ENCODE measurements at places on chromosomes 7 and 10.

GRCh38 chr7:159046300-159046699 is 98.4 kb downstream of the VIPR2 start:
- DNase-seq, result no peak

DNA sequence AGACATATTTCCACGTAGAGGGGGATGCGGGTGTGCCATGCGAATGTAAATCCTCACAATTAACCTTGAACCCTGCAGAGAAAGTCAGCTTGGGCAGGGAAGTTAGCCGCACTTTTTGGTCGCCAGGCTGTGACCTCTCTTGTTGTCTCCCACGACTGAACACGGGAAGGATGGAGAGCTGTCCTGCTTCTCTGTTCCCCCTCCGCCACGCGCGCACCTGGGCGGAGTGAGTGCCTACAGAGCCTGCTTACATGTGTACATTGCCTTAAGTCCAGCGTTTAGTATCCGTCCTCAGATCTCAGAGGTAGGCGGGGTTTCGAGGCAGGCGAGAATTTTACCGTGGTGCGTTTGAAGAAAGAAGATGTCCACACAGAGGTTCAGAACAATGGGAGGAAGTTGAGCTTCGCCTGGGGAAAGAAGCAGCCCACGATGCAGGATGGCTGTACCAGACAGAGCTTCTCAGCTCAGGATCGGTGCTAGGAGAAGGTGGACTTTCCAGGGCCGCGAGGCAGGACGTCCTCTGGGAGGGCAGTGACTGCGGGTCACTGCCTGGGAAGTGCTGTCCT is 482 bp upstream of the ERCC6 start:
- DNase-seq, result no peak

DNA sequence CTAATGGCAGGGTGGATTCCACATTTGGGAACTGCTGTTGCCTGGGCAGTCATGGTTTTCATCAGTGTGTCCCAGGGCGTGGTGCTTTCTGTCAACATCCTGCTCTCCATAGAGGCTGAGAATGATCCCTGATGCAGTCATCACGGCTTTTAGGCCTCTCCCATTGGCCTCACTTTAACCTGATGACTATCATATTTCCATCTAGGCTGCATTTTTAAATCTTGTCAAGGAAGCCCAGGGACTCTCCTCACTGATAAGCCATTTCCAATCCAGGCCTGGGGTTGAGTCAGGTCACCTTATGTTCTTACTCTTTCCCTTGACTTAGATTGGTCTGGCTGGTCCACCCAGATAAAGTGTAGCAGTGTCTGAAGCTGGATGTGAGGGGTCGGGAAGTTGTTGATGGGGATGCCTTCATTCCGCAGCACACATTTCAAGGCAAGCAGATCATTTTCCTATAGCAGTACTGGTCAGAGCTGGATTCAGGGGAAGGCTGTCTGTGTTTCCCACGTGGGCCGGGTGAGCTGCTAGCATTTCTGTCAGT is 177.0 kb downstream of the AUTS2 start:
- no peak for DNase-seq

- DNase-seq, result peak; percentile 92
These were observed 14.7 kb upstream of the MICALL2 start for GRCh38 chr7:1473864-1474512.

GRCh38 chr7:158856883-158857668 is 718 bp downstream of the DYNC2I1 start:
- no peak for DNase-seq

GRCh38 chr7:96727534-96728088 is 18.0 kb upstream of the SEM1 start:
- no peak for DNase-seq

DNA sequence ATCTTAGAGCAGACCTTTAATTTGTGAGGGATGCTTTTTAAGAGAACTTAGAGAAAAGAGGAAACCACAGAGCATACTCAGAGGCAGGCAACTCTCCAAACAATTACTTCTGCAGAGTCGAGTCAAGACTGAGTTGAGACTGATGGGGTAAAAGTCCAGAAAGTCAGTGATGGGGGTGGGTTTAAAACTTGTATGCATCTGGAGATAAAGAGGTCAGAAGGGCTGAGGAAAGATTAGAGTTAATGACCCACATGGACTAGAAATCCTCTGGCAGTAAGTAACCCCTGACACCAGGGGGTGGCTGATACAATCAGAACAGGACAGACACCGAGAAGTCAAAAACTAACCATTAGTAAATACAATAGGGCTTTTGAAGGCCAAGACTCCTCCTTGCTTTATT is 42.4 kb upstream of the SEPTIN7 start:
- no peak for DNase-seq

DNA sequence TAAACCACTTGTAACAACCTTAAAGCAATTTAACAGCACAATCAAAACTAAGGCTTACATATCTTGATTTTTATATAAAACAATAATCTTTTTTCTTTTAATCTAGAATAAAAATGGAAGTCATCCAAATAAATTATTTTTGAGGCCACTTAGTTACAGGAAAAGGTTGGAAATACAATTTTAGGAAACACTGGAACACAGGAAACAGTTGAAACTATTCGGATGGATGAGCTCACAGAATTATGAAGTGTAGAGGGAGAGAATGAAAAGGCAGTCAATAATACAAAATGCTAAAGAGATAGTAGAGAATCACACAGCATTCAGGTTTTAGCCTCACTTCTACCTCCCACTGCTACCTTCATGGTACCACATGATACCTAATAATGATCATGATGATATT is 124.2 kb downstream of the SEMA3D start:
- DNase-seq, result no peak

DNA sequence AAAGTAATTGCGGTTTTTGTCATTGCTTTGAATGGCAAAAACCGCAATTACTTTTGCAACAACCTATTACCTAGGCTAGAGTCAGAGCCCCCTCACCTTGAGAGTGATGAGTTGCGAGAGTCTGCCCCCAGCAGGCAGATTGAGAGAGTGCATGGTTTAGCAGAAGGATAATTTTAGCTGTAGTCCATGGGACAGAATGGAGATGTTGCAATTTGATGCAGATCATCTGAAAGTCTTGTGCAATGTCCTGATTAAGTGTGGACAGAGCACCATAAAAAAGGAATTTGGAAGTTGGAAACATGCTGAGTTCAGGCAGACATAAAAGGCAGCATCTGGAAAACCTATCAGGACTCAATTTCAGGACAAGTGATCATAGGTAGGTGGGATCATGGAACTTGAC is 48.7 kb downstream of the GPR141 start:
- peak; percentile 66 for DNase-seq

- no peak for DNase-seq
These were observed 29.8 kb downstream of the RSU1 start for GRCh38 chr10:16787361-16787791.

- no peak for DNase-seq
These were observed 80.2 kb downstream of the VWDE start for GRCh38 chr7:12323415-12323814.

- no peak for DNase-seq
These were observed 55.8 kb downstream of the TMEM26 start for GRCh38 chr10:61397175-61397986.

DNA sequence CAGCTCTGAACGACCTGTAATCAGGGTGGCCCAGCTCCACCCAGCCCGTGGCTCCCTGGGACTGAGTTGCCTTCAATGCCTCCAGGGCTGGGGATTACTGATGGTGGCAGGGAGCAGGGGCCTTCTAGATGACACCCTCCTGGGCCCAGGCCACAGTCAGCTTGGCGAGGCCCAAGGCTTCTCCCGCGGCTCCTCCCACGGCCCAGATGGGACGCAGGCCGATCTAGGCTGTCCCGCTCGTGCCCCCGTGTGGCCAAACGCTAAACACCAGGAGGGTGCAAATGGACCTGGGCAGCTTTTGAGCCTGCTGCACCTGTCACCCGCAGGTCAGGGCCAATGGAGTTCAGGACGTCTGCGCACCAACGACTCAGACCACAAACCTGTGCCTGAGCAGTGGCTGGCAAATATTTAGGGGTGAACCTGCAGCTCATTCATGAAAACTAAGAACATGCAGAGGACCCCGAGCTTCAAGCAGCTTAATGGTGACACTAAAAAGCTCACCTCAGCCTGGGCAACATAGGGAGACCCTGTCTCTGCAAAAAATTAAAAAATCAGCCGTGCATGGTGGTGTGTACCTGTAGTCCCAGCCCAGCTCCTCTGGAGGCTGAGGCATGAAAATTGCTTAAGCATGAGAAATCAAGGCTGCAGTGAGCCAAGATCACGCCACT is 43.2 kb downstream of the ASB13 start:
- DNase-seq, result peak; percentile 98

DNA sequence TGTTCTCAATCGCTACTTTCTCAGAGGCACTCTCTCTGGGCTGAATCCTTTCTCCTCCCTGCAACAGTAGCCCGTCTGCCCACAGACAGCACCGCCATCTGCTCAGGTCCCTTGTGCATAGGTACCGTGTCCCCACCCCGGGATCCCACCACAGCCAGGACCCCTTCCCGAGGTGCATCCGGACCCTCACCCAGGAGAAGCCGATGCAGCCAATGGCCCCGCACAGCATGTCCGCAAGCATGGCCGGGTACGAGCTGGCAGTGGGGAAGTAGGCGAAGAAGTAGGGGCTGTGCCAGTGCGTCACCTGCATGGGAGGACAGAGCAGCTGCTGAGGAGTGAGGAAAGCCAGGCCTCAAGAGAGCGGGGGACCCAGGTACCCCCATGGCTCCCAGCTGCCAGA is 25.5 kb downstream of the DDC start:
- DNase-seq, result no peak

GRCh38 chr7:142548978-142549377 is 200.3 kb upstream of the PRSS1 start:
- DNase-seq, result no peak

DNA sequence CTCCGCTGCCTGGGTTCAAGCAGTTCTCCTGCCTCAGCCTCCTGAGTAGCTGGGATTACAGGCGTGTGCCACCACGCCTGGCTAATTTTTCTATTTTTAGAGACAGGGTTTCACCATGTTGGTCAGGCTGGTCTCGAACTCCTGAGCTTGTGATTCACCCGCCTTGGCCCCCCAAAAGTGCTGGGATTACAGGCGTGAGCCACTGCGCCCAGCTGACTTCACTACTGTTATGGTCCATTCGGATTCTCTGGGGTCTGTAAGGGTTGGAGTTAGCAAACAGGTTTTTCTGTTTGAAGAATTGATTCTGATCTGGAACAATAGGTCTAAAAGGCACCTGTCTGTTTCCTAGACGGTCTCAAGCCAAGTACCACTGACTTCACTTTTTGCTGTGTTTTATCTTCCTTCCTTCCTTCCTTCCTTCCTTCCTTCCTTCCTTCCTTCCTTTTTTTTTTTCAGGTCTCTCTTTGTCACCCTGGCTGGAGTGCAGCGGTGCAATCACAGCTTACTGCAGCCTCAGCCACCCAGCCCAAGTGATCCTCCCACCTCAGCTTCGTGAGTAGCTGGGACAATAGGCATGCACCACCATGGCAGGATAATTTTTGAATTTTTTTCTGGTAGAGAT is 192.2 kb downstream of the CAMK1D start:
- no peak for DNase-seq

DNA sequence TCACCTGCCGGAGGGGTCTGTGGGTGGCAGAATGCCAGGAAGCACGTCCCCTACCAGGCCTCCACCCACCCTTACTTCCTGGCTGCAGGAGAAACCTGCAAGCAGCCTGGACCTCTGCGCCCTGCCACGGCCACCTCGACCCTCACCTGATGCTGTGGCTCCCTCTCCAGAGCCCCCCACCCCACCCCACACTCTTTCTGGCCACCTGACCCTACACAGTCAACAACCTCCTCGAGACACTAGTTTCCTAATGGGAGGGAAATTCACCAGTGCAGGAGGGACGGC is 91.3 kb downstream of the PRKAG2 start:
- peak; percentile 34 for DNase-seq

- DNase-seq, result no peak
These were observed 69.1 kb downstream of the MEST start for GRCh38 chr7:130560972-130561371.

GRCh38 chr10:33760056-33760943 is 425.8 kb upstream of the NRP1 start:
- DNase-seq, result no peak

GRCh38 chr10:122140941-122141623 is 130.0 kb upstream of the BTBD16 start:
- DNase-seq, result peak; percentile 95

DNA sequence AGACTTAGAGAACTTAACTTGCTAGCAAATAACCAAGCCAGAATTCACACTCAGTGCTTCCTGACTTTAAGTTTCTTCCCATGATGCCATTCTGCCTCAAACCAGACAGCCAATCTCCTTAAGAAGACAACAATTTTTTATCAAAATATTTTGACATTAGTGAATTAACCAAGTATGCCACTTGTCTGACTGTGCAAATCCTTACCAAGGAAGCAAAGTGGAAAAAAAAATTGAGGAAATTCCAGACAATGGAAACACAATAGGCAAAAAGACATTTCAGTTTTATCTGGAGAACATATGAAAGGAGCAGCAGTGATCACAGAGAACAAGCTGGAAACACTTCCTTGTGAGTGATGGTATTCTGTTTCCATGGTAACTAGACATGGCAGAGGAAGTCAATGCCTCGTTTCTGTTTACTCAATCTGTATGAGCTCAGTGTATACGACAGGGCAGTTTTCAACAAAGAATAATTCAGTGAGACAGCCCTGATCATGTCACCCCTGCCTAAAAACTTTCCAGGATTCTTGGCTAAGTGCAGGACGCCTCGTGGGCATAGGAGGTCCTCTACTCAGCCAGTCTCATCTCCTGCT is 114.2 kb downstream of the DYNC1I1 start:
- no peak for DNase-seq

- no peak for DNase-seq
These were observed 88.1 kb upstream of the DNAAF5 start for GRCh38 chr7:638256-639011.

- DNase-seq, result no peak
These were observed 17.2 kb upstream of the CROT start for GRCh38 chr7:87328281-87328680.

DNA sequence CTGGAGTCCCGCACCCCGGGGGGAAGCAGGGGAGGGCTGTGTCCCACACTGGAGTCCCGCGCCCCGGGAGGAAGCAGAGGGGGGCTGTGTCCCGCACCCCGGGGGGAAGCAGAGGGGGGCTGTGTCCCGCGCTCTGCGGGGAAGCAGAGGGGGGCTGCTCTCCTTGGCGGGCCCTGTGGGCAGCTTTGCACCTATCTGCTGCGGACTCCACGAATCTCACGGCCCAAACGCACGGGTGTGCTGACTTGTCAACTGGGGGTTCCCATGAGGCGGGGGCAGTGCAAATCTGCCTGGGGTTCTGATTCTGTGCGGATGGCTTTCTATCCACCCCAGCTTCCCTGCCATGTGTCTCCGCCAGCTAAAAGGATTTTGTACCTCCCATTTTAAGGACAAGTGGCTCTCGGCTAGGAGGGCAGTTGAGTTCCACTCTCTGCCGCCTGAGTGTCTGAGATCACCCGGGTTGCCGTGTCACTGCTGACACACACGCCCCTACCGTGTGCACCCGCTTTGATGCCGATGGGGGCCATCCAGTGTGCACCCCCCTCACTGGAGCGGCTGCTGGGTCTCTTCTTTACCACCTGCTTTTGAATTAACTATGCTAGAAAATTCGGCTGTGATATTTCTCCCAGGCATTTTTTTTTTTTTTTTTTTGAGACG is 20.5 kb downstream of the GPER1 start:
- peak; percentile 14 for DNase-seq

- DNase-seq, result no peak
These were observed 66.7 kb upstream of the FAM20C start for GRCh38 chr7:125661-126060.

- DNase-seq, result peak; percentile 87
These were observed 95.8 kb upstream of the CACUL1 start for GRCh38 chr10:118850418-118851061.

- DNase-seq, result no peak
These were observed 104.5 kb downstream of the GRID1 start for GRCh38 chr10:86261941-86262687.

- DNase-seq, result peak; percentile 67
These were observed 136.3 kb downstream of the KCNMA1 start for GRCh38 chr10:77501152-77501845.

- no peak for DNase-seq
These were observed 172.3 kb downstream of the ADAM12 start for GRCh38 chr10:126215746-126216631.
